ENCODE measurements at places on chromosomes 12 and 14.
A peak's percentile ranks its signal among the peaks of the same experiment; 100 is the strongest.

- DNase-seq: peak; percentile 71
Measured at GRCh38 chr14:73245480-73246325, 8.4 kb downstream of the PAPLN start.

- DNase-seq: no peak
Measured at GRCh38 chr14:59664741-59665140, 88.1 kb upstream of the CCDC175 start.

- no peak for DNase-seq
Measured at GRCh38 chr12:87768501-87769287, 260.5 kb downstream of the C12orf50 start.

DNA sequence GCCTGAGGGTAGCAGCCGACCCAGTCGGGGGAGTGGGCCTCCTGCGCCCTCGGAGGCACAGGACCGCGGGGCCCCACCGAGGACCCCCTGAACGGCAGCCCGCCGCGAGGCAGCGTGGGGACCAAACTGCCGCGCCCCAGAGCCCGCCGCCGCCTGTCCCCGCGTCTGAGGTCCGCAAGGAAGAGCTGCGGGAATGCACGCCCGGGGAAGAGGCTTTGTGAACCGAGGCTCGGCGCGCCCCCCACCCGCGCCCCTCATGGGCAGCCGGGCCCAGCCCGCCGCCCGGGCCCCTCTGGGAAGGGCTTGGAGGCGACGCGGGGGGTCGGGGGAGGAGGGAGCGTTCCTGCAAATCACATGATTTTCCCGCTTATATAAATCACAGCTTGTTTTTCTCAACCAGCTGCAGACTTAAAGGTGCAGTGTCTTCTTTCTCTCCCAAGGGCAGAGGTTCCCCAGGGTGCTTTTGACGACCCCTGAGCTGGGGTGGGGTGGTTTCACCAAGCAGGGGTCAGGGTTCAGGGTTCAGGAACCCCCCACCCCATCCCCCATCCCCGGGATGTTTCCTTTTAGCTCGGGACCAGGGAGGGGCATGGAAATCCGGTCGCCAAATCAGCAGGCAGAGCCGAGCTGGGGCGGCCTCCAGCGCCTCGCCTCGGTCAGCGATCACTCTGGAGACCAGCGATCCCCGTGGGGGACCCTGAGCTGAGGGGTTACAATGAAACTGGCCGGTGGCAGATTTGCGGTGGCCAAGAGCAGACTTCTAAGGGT lies 44.7 kb upstream of the ATP23 start:
- DNase-seq: no peak

GRCh38 chr12:22275843-22276242 lies 58.7 kb downstream of the ST8SIA1 start:
- DNase-seq: no peak

DNA sequence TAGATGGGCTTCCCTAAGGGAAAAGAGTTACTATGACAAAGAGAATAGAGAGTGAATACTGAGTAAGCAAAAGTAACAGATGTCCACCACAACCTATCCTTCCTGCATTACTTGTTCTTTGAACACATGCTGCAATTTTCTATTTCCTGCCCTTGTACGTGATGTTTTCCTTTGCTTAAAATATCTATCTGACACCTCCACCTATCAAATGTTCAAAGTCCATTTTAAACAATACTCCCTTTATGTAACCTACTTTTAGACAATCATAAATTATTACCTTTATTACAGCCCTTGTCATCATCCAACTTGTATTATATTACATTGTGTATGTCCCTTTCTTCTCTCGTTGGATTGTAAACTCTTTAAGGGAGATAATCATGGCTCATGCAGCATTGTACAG lies 147.2 kb upstream of the DYRK2 start:
- DNase-seq: no peak

GRCh38 chr12:46343118-46343852 lies 29.3 kb downstream of the SLC38A2 start:
- DNase-seq: no peak

GRCh38 chr12:121186826-121187225 lies 23.1 kb upstream of the P2RX4 start:
- no peak for DNase-seq

DNA sequence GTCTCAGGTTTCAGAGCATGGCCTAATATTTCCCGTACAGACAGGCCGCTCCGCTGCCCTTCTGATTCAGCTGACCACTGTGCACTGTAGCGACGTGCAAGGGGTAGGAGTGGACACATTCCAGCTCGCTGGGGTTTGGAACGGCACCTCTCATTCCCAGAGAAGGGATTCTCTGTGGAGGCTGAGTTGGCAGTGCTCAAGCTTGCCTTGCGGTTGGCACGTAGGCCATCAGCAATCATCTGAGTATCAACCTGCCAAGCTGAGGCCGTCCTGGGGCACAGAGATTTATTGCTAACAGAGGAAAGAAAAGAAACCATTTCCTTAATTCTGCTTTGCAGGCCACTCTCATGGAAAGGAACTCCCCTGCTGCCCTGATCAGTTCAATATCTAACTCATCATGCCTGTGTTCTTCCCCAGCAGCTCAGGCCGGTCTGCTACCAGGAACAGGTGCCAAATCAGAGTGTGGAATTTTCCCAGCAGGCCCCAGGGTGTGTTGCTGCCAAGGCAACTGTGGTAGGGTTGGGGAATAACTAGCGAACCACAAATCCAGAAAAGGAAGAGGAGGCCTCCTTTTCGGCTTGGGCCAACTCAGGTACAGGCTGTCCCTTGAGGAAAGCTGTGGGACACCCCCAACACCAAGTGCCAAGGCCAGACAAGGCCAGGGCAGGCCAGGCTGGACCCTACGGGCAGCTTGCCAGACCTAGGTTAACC lies 92.5 kb downstream of the SSPN start:
- no peak for DNase-seq

- DNase-seq: no peak
Measured at GRCh38 chr12:77064896-77065360, 441 bp downstream of the E2F7 start.

GRCh38 chr12:2682296-2683251 lies 112.2 kb upstream of the FKBP4 start:
- peak; percentile 52 for DNase-seq

- DNase-seq: no peak
Measured at GRCh38 chr12:42002563-42002962, 142.1 kb downstream of the GXYLT1 start.

DNA sequence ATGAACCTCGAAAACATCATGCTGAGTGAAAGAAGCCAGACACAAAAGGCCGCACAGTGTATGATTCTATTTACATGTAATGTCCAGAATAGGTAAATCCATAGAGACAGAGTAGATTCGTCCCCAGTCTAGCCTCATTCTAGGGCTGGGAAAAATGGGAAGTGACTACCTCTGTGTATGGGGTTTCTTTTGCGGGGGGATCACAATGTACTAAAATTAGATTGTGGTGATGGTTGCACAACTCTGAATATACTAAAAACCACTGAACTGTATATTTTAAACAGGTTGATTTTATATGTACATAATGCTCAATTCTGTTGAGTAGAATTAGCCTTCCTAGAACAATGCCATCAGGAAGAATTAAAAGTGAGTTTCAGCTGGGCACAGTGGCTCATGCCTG lies 6.3 kb upstream of the RILPL2 start:
- DNase-seq: peak; percentile 85

DNA sequence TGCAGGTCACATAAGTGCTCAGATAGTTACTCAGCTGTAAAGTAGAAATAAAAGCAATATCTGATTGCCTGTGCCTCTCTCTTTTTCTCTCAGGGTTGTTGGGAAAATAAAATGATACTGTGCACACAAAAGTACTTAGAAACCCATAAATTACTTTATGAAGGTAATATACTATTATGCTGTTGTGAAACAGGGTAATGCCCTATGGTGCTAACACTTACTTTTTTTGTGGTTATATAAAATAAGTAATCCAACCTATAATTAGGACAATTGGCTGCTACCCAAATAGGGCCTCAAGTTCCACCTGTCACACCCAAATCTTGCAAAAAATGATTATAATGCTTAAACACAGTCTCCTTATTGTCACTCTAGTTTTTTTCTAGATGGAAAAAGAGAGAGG lies 50.6 kb downstream of the DAAM1 start:
- no peak for DNase-seq

GRCh38 chr12:132428936-132429601 lies 60.9 kb upstream of the FBRSL1 start:
- peak; percentile 92 for DNase-seq

GRCh38 chr12:47267571-47267970 lies 187.8 kb upstream of the AMIGO2 start:
- no peak for DNase-seq

DNA sequence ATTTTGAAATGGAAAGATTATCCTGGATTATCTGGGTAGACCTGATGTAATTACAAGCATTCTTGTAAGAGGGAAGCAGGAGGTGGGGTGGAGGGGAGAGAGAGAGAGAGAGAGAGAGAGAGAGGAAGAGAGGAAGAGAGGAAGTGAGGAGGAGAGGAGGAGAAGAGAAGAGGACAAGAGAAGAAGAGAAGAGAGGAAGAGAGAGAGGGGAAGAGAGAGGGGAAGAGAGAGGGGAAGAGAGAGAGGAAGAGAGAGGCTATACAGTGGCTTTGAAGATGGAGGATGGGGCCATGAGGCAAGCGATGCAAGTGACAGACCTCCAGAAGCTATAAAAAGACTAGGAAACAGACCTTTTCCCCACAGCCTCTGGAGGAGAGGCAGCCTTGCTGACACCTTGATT lies 13.7 kb upstream of the CHST11 start:
- DNase-seq: no peak

Measured in NB4 (cell line).